Stimulated activated CD8-positive, alpha-beta memory T cell treated with anti-CD3 and anti-CD28 coated beads, Interleukin-15, amount 100 ng/mL, for 1 hour (primary cell): ENCODE measurements at places on chromosomes 12 and 14.
A peak's percentile ranks its signal among the peaks of the same experiment; 100 is the strongest.

DNA sequence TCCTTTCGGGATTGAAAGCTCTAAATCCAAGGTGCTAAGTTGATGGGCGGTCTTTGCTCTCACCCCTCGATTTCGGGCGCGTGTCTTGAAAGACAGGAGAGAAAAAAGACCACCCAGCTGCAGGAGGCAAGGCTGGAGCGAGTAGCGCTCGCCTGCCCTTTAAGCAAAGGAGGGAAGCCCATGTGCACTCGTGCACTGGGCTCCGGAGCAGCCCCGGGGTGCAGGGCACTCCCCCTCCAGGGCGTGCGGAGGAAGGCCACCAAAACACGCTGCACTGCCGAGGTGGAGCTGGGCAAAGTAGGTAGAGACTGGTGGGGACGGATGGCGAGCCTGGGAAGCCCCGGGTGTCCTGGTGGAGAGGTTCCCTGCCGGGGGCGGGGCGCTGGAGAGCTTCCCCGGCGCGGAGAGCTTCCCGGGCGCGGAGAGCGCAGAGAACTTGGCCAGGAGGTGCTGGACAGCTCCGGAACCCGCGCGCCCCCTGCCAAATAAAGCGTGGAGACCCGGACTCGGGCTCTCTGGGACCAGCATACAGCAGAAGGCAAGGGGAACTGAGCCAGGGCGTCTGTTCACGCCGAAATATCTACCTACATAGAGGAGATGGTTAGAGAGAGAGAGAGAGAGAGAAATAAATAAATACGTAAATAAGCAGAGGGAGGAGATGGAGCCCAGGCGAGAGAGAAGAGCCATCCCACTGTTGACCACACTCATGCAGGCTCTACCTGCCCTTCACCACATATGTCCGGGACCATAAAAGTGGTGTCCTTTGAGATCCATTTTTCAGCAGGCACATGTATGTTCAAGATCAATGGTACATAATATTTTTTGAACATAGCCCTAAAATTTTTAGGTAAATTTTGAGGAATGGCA, 662 bp upstream of the NELL2 start:
- DNase-seq: peak; percentile 14

DNA sequence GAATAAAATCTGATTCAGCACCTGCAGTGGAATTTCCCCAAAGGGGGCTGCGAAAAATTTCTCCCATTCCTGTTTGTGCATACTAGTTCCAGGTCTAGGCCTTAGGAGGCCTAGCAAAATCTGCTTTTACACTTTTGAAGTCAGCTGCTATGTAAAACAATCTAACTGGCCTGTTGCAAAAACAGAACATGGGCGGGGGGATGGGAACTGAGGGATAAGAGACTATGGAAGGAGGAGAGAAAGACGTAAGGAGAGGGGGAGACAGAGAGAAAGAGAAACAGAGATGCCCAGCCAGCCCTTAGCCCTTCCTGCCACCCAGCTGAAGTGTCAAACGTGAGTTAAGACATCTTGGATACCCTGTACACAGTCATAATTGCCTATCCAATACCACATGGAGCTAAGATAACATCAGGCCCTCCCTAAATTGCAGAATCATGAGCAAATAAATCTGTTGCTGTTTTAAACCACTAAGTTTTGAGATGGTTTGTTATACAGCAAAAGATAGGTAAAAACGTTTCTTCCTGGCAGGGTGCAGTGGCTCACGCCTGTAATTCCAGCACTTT, 45.6 kb downstream of the SPTLC2 start:
- no peak for DNase-seq

GRCh38 chr14:104333646-104334423, 195.4 kb downstream of the KIF26A start:
- DNase-seq: no peak

DNA sequence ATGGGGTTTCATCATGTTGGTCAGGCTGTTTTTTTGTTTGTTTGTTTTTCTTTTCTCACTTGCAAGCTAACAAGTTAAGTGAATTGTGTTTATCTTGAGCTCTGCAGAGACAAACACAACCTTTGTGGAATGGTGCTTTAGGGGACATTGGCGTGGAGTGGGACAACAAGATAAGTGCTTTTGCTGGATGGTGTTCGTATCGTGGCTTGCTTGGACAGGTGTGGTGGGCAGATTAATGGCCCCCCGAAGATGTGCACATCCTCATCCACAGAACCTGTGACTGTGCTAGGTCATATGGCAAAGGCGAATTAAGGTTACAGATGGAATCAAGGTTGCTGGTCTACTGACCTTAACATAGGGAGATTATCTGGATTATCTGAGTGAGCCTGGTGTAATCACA, 7.0 kb downstream of the MLXIP start:
- no peak for DNase-seq

GRCh38 chr14:65531148-65531547, 118.6 kb downstream of the FUT8 start:
- no peak for DNase-seq
